ENCODE measurements at places on chromosomes 3 and 15. TPM values are rescaled to one million over a fixed set of nuclear protein-coding genes. Genes with fewer than 3 reads are reported as not detected.

TGM4 gene
- total RNA-seq = not detected

DNA sequence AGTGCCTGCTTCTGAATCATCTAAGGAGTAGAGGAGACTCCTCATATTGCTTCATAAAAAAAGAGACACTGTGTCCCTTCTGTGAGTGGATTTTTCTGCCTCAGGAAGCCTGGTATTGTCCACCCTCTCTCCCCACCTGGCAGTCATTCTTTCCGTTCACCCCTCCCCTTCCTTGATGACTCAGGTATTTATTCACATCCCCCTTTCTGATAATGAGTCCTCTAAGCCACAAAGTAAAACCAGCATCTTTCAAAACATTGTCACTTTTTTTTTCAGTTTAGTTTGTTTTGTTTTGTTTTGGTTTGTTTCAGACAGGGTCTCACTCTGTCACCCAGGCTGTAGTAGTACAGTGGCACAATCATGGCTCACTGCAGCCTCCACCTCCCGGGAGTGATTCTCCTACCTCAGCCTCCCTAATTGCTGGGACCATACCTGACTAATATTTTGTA lies 65.2 kb upstream of the UBE2E1 start:
- no peak for DNase-seq

EPB42 gene
- total RNA-seq = 0.30 TPM

GRCh38 chr15:70604666-70605315 lies 158.6 kb downstream of the UACA start:
- no peak for DNase-seq

All from tibial nerve (tissue), 4 donors.